AML-193 (cell line): ENCODE measurements at places on chromosomes 2 and 18.

- DNase-seq: no peak
Measured at GRCh38 chr2:8893474-8893873, 56.1 kb upstream of the KIDINS220 start.

DNA sequence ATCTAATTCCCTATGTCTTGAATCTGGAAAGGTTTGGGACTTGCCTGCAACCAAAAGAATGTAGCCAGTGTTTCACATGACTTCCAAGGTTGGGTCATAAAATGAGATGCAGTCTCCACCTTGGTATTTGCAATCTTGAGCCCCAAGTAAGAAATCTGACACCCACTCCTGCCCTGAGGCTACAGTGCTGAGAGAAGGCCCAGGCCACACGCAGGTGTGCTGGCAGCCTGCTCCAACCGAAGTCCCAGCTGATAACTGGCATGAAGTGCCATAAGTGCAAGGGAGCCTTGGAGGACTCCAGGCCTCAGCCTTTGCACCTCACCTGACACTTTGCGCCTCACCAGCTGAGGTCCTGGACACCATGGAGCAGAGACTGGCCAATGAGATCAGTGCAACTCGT is 182.7 kb downstream of the ANAPC1 start:
- DNase-seq: no peak

- no peak for DNase-seq
Measured at GRCh38 chr2:215436705-215437565, 1.1 kb upstream of the FN1 start.

- DNase-seq: no peak
Measured at GRCh38 chr2:63679252-63679855, 90.6 kb downstream of the MDH1 start.

- DNase-seq: no peak
Measured at GRCh38 chr2:201500534-201500933, 49.0 kb downstream of the STRADB start.

DNA sequence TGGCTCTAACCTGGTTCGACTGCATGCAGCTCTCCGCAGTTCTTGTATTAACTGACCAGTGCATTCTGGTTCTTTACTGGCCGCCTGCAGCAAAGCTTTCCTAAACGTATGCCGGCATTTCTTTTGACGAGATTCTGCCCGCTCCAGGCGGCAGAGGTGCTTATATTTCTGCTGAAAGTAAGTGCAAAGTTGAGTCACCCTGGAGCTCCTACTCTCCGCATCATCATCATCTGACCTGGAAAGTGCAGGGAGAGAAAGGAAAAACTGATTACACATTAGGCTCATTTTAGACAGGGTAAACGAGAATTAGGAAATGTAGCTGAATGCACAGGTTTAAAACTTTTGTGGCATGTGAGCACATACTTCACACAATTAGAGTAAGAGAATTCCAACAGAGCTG is 57.9 kb downstream of the INO80D start:
- no peak for DNase-seq

DNA sequence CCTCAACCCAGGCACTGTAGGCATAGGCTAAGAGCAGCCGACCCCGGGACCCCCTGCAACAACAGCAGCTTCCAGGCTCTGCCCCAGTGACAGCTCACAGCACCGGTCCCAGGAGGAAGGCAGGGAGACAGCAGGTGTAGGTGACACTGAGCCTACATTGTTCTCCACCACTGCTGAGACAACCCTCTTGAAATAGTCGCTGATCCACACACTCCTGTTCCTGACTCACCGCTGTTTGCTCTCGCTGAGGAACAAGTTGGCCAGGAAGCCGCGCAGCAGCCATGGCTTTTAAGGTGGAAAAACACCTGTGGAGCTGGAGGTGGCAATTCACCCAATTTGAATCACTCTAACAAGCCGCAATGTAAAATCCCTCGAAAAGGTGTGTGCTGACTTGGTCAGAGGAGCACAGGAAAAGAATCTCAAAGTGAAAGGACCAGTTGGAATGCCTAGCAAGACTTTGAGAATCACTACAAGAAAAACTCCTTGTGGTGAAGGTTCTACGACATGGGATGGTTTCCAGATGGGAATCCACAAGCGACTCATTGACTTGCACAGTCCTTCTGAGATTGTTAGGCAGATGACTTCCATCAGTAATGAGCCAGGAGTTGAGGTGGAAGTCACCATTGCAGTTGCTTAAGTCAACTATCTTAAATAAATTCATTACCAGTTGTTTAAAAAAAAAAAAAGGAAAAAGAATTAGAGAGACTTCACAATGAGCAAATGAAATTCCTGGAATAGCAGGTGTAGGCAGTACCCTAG is 167.5 kb downstream of the ARL4C start:
- no peak for DNase-seq

DNA sequence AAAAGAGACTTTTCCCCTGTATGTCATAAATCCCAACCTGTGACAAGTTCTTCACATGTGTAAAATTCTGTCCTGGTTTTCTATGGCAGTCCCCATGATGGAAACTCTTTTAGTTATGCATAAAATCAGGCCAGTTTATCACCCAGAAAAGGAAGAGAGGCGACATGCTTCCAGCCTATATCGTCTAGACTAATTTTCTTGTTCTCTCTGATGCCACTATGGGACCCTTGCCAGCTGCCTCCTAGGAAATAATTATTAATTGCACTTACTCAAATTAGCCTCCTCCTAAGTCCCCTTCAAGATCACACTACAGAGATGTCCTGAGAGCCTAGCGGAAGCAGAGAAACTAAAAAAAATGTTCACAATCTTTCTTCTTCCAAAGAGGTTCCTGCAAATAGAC is 722.4 kb downstream of the NRXN1 start:
- DNase-seq: no peak

GRCh38 chr2:38215993-38216392 is 140.0 kb upstream of the CYP1B1 start:
- no peak for DNase-seq

GRCh38 chr18:54947091-54947490 is 12.2 kb downstream of the CCDC68 start:
- no peak for DNase-seq

DNA sequence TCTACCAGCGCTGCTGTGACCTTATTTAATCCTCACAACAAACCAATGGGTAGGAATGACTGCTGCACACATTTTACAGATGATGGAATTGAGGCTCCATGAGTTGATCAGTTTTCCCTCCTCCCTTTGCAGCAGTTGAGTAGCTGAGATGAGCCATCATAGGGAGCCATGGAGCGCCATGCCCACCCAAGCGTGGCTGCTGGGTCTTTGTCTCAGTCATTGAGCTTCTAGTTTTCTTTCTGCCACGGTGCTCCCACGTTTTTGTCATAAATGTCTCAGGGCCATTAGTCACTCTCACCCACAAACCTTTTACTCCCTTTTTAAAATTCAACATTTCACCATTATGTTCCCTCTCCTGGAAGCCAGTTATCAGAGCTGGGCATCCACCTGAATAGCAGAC is 45.8 kb downstream of the TMEM17 start:
- DNase-seq: no peak

DNA sequence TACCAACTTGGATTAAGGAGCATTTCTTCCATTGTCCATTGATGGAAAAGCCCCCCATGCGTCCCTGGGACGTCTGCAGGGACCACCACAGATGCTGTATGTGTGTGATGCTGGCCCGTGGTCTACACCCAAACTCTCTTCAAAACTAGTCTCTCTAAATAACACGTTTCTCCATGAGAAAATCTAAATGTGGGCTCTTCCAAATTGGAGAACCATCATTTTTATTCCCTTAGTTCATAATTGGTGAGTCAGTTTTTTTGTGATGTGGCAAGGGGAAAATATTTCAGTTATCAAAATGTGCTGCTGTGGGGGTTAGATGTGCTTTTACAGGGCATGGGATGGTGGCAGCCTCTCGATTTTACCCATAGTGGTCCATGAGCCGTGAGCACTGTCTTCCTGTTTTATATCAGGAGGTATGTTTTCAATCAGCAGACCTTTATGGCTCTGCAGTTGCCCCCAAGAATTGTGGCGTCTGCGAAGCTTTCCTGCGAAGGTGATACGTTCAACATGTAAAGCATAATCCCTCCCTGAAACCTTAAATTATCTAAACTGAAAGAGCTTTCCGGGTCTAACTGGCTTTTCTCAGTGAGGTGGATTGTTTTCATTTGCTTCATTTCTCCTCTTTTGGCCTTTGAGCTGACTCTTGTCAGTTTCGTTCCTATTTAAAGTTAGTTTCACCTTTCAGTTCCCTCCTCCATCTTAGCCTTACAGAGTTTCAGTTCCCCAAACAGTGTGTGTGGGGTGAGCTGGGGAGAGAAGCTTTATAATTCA is 78.4 kb downstream of the SETBP1 start:
- DNase-seq: no peak

DNA sequence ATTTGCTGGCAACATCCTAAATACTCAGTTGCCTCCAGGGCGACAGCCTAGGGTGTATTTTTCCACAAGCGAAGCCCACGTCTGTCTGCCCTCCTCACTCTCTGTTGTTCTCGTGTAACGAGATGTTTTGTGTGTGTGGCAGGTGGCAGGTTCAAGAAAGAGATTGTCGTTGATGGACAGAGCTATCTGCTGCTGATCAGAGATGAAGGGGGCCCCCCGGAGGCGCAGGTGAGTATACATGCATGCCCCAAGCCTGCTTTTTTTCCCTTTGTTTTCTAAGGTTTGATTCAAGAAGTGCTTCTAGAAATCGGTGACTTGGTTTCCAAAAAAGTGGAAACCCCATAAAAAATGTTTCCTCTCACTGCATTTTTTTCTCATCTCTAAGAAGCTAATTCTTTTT is 247.0 kb downstream of the AGAP1 start:
- no peak for DNase-seq
